Activated T-helper 2 cell treated with anti-CD3 and anti-CD28 coated beads, Interferon-gamma antibody, Interleukin-2, Interleukin-4, amounts not matched to agents 10 μg/mL and 5 μg/mL and 100 μg/mL, durations not matched to agents 14 hours and 24 hours and 36 hours (primary cell): ENCODE measurements at places on chromosomes 13 and 19.

DNA sequence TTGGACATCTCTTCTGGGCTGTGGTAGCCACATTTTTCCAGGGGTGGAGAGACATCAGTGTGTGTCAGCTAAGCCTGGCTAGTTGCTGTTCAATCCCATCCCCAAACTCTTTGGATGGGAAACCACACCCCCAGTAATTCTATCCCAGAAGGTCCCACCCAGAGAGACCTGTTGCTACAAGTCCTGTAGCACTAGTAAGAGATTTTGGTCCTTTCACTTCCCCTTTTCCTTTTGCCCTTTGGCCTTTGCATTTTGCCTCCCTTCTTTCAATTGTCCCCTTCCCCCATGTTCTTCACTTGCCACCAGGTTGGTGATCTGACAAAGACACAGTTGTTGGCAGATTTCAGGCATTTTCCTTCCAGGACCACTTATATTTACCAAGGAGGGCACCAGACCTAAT, 3.8 kb downstream of the CBY2 start:
- no peak for DNase-seq

- DNase-seq = no peak
Measured at GRCh38 chr13:46726347-46726746, 70.6 kb downstream of the ESD start.

DNA sequence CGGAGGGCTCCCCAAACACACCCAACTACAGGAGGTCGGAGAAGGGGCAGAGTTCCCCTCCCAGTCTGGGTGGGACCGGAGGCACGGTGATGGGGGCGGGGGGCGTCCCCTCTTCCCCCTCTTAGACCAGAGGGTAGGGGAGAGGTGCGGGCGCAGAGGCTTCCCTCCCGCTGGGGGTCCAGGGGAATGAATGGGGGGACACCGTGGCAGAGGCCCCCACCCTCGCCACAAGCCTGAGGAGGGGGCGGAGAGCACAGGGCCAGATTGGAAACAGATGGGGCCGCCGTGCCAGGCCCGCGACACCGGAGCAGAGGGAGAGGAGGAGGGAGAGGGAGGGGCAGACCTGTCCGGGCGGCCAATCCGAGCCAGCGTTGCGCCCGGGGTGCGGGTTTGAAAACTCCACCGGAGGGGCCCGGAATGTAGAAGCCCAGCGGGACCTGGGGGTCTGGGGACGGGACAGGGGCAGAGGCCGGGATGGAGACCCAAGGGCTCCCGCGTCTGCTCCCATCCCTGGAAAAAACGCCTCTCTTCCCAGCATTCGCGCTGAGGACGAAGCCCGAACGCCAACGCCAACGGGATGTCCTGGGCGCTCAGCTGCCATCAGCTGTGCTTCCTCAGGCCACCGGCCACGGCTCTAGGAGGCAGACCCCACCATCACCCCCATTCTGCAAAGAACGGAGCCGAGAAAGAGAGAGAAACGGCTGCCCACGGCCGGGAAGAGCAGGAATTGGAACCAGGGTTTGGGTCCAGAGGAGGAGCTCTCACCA, 46.8 kb downstream of the PTPRS start:
- DNase-seq = no peak

DNA sequence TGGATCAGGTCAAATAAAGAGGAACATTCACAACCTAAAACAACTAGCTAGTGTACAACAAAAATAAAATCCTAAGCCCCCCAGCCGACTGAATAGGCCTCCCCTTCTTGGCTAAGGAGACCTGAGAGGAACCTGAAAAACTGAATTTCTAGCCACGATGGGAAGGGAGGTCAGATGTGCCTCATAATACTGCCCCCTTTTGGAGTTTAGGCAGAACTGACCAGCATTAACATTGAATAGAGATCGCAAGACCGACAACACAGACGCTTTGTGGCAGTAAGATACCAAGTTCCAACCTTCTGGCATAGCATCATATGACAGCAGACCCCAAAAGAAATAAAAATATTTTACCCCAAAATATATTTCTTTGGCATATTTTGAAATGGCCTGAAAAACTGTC, 15.9 kb downstream of the CBY2 start:
- DNase-seq = no peak

DNA sequence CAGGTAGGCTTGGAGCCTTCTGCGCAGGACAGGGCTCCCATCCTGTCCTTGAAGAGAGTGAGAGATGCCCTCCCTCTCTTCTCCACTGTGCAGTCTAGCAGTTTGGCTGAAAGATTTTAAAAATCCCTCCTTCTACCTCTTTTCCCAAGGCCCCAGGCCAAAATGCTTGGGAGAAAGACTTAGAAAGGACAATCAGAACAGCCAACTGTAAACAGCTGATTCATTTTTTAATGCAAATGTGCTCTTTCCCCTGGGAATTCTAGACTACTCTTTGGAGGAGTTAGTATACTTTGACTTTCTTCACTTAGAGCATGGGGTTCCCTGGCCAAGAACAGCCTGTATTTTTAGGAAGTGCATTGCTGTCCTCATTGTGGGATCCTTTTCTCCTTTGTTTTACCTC, 398.9 kb downstream of the GPC6 start:
- DNase-seq = no peak

- no peak for DNase-seq
Measured at GRCh38 chr13:99751517-99752199, 219.9 kb downstream of the ZIC5 start.

DNA sequence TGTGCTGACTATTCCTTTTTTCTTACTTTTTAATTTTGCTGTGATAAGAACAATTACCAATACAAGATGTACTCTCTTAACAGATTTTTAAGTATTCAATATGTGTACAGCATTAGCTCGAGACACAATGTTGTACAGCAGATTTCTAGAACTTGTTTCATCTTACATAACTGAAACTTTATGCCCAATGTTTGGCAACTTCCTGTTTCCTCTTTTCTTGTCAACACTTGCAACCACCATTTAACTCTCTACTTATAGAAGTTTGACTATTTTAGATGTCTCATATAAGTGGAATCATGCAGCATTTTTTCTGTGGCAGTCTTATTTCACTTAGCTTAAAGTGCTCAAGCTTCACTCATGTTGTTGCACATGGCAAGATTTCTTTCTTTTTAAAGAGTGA, 1426.8 kb downstream of the SLITRK5 start:
- no peak for DNase-seq

DNA sequence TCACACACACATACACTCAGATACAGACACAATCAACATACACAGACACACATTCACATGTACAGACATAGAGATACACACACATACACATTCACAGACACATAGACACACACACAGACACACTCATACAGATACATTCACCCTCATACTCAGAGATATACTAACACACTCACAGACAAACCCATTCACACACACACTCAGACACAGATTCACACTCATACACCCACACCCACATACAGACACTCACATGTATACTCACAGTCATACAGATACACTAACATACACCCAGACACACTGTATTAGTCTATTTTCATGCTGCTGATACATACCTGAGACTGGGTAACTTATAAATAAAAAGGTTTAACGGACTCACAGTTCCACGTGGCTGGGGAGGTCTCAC, 30.8 kb downstream of the GJA3 start:
- DNase-seq = no peak

- DNase-seq = no peak
Measured at GRCh38 chr19:45355910-45356309, 14.5 kb downstream of the ERCC2 start.

GRCh38 chr13:90170208-90170607, 1177.3 kb upstream of the MIR17HG start:
- DNase-seq = no peak

- no peak for DNase-seq
Measured at GRCh38 chr13:25042151-25042865, 53.6 kb upstream of the PABPC3 start.

GRCh38 chr13:26458196-26458749, 99.2 kb upstream of the WASF3 start:
- DNase-seq = no peak

DNA sequence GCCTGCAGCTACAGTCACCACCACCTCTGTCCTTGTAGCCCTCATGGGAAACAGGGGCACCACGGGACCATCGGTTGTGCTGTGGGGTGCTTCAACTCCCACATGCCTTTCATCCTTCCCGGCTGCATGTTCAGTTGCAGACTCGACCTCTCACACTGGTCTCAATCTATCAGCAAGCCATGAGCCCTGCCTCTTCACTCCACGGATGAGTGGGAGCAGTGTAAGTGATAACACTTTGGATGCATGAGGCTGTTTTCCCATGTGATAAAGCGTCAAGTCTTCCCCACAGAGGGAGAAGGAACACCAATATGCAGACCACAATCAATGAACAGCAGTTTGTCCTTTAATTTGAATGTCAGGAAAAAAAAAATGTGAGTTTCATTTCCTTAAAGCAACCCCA, 12.2 kb downstream of the SERP2 start:
- DNase-seq = no peak

DNA sequence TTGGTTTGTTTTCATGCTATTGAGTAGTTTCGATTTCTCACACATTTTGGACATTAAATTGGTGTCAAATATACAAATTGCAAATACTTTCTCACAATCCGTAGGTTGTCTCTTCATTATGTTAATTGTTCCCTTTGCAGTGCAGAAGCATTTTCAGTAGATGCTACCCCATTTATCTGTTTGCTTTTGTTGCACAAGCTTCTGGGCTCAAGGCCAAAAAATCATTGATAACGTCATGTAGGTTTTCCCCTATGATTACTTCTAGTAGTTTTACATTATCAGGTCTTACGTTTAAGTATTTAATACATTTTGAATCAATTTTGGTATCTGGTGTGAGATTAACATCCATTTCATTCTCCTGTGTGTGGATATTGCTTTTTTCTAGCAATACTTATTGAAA, 14.0 kb upstream of the ZNF347 start:
- DNase-seq = no peak

DNA sequence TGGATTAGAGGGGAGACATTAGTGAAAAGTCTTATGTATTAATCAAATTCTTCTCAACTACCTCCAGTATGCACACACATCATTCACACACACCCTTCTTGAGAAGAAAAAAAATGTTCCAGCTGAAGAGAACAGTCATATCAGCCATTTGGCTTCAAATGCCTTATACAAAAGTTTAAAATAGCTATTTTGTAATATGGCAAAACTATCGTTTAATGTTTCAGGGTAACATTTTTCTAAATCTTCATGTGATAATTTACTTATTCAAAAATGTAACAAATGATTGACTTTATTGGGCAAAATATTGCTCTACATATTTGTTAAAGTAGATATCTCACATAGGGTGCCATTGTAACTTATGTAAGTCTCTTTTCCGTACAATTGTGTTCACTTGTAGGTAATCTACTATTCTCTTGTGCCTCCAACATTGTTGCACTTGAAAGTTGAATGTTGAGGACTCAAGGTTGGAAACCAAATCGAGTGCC, 13.6 kb downstream of the ZIC2 start:
- no peak for DNase-seq

DNA sequence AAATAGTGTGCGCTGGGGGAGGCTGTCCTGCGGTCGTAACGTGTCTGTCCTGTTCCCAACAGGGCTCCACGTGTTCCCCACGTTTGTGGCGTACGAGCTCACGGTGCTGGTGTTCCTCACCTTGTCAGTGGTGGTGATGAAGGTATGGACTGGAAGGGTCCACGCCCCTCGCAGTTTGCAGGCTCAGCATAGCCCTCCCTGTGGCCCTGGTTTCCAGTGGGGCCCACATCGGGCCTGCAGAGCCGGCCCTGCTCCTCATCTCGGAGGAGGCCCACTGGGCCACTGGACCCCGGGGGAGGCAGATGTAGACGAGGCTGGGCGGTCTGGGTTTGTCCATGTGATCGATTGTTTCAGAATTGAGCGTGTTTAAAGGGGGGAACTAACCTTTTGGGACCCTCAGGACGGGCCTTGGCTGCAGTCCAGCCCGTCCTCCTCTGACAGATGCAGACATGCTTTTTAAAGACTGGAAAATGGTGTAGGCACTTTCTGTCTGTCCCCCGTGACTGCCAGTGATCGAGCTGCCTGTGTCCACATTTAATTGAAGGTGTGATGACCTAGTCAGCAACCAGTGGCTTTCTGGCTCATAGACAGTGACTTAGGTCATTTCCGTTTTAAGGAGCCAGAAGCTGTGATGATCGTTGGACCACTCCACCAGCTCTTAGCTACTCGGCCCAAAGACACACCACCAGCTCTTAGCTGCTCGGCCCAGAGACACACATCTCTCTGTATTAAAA, 37.1 kb upstream of the TFDP1 start:
- no peak for DNase-seq

DNA sequence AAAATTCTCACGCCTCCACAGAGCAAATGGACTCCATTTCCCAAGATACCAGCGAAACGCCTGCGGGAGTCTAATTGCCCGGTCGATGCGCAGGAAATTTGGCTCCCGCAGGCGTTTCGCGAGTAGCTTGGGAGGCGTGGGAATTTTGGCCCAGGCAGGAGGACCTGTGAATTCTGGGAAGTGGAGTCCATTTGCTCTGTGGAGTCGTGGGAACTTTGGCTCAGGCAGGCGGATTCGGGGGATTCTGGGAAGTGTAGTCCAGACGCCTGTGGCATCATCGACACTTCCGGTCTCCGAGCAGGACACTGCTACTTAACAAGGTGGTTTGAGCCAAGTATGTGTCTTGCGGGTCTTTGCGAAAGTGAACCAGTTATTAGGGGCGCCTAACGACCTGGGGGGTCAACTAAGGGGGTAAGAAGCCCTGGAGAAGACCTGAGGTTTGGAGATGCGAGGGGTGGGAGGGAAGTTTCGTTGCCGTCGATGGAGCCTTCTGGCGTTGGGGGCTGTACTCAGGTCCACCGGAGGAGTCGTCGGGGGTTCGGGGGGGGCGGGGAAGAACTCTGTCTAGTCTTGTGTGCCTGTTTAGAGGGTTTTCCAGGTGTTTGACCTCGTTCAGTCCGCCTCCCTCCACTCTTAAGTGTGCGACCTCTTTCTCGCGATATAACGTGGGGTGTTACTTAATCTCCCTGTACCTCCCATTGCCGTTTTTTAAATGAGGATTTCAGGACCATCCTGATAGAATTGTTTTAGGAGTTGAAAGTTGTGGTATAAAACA, at the start of gene ZNF155:
Gene ZNF155, plus strand, starts transcription at position 277 of the 775 bp plus-strand sequence. CDS start 4,356 bp downstream, outside the sequence.
- DNase-seq = peak; percentile 59

- no peak for DNase-seq
Measured at GRCh38 chr19:43124360-43124759, 41.9 kb upstream of the PSG2 start.

- peak; percentile 58 for DNase-seq
Measured at GRCh38 chr13:31160857-31161556, 697 bp downstream of the HSPH1 start.

GRCh38 chr13:40159736-40160135, 504.3 kb downstream of the COG6 start:
- no peak for DNase-seq

DNA sequence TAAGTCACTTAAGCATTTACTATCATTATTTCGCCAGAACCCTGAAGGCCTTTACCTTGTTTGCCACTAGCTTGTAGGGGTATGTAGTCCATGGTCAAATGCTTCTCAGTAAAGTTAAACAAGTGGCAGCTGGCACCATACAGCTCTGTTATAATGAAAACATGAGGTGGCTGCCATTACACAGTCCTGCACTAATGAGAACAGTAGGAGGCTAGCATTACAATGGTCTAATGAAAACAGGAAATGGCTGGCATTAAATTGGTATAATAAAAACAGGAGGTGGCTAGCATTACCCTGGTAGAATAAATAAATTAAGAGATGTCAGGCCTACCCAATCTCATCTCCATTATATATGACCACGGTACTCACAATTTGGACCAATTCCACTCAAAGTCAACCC, 107.5 kb downstream of the PCDH17 start:
- DNase-seq = no peak
